Endothelial cell (in vitro differentiated cells): ENCODE measurements at places on chromosomes 3 and 15. TPM values are rescaled to one million over a fixed set of nuclear protein-coding genes. Genes with fewer than 3 reads are reported as not detected.

- no peak for DNase-seq
Observed at GRCh38 chr15:63933522-63933921, 99.8 kb upstream of the HERC1 start.

DNA sequence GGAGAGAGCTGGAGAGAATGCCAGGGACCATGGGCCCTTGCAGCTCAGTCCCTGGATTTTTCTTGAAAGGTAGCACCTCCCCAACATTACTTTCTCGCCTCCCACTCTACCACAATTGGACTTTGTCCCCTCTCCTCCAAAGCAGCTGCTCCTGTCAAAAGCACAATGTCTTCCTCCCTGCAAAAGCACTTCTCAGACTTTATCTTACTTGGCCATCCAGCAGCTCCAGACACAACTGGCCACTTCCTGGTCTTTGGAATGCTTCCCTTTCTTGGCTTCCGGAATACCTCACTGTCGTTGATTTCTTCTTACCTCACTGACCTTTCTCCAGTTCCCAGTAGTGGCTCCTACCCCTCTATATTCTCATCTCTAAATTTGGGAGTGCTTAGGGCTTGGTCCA lies 134.6 kb upstream of the PROK2 start:
- no peak for DNase-seq

DNA sequence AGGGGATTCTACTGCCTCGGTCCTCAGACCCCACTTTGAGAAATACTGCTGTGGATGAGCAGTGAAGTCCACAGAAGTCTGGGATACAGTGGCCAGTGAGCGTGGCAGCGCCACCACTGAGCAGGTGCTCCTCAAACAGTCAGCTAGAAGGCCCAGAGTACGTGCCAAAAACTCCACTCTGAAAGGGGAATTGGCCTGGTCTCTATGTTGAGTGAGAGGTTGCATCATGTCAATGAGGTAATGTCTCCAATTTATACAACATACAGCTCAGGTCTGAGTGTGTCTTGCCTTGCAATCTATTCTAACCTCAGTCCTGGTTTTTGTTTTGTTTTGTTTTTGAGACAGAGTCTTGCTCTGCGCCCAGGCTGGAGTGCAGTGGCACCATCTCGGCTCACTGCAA lies 53.3 kb upstream of the ETV5 start:
- no peak for DNase-seq

- no peak for DNase-seq
Observed at GRCh38 chr3:71090207-71090606, 493.3 kb downstream of the FOXP1 start.

- no peak for DNase-seq
Observed at GRCh38 chr3:140432229-140432669, 245.6 kb upstream of the TRIM42 start.

GRCh38 chr15:78937132-78937739 lies 7.6 kb downstream of the CTSH start:
- DNase-seq: peak; percentile 31

- DNase-seq: no peak
Observed at GRCh38 chr3:11592445-11593298, 51.0 kb downstream of the VGLL4 start.

DNA sequence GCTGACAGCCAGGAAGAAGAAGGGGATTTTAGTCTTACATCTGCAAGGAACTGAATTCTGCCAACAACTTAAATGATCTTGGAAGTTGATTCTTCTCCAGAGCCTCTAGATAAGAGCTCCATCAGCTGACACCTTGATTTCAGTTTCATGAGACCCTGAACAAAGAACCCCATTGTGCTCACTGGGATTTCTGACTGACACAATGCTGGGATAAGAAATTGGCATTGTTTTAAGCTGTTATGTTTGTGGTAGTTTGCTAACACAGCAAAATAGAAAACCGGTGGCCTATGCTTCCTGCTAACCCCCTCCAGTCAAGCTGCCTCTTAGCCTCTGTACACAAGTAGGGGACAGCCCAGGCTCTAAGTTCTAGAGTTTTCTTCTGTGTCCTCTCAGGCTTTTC lies 36.2 kb downstream of the MASP1 start:
- no peak for DNase-seq

GRCh38 chr3:52350416-52350815 lies 34.3 kb downstream of the DNAH1 start:
- DNase-seq: no peak

DNA sequence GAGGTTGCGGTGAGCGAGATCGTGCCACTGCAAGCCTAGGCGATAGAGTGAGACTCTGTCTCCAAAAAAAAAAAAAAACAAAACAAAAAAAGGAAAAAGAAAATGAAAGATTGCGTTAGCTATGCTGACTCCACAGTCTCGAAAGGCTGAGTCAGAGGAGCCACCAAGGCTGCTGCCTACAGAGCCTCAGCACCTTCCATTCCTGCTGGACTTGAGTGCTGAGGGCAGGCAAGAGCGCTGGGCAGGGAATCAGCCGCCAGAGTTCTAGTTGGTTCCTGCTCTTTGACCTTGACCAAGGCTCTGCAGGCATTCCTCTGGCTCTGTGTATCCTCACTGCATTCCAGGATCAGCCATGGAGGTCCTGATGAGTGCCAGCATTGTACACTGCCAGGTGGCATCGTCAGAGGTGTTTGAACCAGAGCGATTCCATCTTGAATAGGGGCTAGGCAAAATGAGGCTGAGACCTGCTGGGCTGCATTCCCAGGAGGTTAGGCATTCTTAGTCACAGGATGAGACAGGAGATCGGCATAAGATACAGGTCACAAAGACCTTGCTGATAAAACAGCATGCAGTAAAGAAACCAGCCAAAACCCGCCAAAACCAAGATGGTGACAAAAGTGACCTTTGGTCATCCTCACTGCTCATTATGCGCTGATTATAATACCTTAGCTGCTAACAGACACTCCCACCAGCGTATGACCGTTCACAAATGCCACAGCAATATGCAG lies 5.9 kb downstream of the MESP2 start:
- no peak for DNase-seq

GRCh38 chr3:42691816-42692666 lies 6.7 kb downstream of the KLHL40 start:
- DNase-seq: no peak

DNA sequence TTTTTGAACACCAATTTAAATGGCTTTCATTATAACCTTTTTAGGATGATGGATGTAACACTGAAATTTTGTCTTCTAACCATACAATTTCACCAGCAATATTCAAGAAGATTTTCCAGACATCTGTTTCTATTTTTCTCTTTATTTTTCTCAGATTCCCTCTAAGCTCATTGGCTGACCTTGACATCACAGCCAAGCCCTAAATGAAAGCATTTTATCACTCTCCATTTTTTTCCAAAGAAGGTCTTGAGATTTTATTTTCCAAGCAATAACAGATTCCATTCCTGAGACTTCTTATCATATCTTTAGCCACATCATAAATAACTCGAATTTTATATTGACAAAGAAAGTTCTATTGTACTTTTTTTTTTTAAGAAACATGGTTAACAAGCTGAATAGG lies 392.6 kb upstream of the THBS1 start:
- DNase-seq: no peak

DNA sequence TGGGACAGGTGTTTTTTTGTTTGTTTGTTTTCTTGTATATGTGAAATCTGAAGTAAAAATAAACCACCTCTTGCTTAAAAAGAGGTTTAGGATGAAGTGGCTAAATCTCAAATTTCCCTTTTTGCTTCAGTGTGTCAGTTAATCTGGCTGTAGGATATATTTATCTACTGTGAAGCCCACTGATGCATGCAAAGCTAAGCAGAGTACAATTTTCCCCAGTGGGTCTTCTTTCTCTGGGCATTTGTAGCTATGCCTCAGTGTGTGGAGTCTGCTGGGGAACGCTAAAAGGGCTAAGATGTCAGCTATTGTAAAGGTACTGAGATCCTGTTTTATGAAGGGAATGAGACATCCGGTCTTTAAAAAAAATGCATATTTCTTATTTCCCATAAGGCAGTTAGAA lies 190.6 kb downstream of the TCF12 start:
- DNase-seq: no peak

DNA sequence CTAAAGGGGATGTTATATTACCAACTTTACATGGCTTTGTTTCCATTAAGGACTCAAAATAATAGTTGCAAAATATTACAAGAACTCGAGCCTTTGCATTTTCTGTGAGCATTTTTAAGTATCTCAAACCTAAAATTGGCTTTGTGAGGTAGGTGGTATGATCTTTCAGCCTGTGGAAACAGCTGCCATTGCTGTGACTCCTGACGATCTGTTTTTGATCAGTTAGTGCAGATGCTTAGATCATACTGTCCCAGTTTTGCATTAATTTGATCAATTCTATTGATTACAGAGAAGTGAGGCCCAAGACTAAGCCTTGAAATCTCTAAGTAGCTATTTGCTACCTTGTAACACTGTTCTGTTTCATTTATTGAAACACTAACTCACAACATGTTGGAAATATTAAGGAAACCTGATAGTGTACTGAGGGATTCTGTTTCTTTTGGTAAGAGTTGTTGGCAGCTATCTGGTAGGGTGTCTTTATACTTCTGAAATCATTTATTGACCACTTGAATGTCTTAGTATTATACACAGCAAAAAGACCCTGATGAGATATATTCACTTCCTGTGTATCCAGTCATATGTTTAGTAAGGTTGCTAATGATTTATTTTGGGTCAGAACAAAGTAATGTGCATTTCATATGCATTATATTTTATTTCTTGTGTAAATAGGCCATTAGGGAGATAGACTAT lies 14.8 kb downstream of the SKIL start:
- no peak for DNase-seq

DNA sequence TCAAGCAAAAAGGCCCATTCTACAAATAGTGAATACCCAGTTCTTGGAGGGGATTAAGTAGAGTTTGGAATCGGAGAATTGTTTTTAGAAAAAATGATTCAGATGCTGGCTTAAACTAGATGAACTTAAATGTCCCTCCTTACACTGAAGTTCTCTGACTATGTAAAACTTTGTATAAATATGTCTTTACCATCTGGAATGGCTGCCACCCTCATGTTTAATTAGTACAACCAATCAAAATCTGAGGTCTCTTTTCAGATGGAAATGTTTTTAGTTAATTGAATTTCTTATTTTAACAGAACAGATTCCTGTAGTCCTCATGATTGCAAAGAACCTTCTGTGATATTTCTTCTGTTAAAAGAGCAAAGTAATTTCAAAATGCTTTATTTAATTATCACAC lies 94.8 kb downstream of the CADM2 start:
- no peak for DNase-seq

- DNase-seq: no peak
Observed at GRCh38 chr3:170222647-170223541, 670 bp downstream of the PRKCI start.

DNA sequence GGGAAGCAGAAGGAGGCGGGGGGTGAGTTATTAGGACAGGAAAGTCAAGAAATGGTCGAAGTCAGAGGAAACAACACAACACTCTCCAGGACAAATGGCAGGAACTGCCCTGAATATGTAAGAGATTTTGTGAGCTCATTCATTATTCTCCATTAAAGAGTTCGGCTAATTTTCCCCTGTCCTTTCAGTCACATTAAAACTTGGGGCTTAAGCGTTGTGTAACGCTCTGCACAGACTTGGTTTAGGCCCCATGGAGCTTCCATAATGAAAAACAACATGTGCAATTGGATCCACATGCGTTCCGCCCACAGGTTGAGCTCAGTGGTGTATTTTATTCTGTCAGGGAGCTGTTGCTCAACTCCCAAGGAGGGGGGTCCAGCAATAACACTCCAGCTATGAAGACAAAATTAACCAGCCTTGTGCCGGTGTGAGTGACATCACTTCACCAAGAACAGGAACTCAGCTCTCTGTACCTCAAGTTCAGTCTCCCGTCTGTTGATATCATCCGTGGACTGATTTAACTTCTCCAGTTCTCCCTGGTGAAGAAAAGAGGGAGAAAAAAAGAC lies 2.3 kb downstream of the SH3BP5 start:
- DNase-seq: no peak

GRCh38 chr3:171867981-171868380 lies 24.8 kb downstream of the TMEM212 start:
- DNase-seq: no peak

DNA sequence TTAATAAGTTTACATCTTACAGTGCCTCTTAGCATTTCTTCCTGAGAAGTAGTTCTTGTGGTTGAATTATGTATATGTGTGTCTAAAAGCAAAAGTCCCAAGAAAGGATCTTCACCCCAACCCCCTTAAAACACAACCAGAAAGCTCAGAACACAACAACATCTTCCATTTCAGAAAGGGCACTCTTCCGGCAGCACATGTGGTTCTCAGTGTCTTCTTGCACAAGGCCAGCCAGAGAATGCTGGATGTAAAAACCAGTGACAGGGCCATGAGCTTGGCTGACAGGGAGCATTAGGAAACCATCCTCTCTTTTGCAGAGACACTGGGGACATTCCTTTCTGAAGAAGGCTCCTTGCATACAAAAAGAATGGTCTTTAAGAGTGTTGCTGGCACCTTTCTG lies 45.0 kb downstream of the EEFSEC start:
- DNase-seq: no peak

GRCh38 chr3:180749322-180749721 lies 70.0 kb upstream of the CCDC39 start:
- no peak for DNase-seq

GRCh38 chr15:82146990-82147461 lies 101.2 kb upstream of the MEX3B start:
- no peak for DNase-seq

GRCh38 chr3:60610441-60611112 lies 640.7 kb downstream of the FHIT start:
- no peak for DNase-seq

DNA sequence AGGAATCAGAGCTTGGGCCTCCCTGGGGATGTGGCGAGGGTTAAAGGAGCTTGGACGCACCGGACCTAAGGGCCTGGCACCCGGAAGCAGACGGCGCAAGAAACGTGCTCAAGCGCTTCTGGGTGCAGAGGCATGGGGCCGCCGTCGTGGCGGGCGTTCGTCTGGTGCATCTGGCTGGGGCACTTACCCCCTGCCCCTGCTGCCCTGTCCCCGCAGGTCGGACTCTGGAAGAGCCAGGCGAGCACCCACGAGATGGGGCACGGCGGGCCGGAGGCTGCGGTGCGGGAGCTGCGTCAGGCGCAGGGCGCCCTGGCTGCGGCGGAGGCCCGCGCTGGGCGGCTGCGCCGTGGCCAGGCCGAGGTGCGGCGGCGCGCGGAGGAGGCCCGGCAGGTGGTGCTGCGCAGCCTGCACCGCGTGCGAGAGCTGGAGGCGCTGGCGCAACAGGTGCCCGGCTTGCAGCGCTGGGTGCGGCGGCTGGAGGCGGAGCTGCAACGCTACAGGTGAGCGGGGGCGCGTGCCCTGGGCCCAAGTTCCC lies 2.5 kb downstream of the EFCC1 start:
- peak; percentile 42 for DNase-seq

GRCh38 chr15:57189466-57189865 lies 186.8 kb upstream of the CGNL1 start:
- no peak for DNase-seq

Gene SH2D7
- total RNA-seq: not detected

Gene CKMT1A
- total RNA-seq: 9.4 TPM

Gene C3orf22
- total RNA-seq: not detected

Gene HLTF
- 15.9 TPM for total RNA-seq

Gene TMEM62
- total RNA-seq: 5.1 TPM

Gene SLC22A13
- 0.21 TPM for total RNA-seq

Gene GOLGA8S
- total RNA-seq: 0.28 TPM

Gene ZNF620
- 8.3 TPM for total RNA-seq

Gene ADPRH
- 5.1 TPM for total RNA-seq

Gene GOLGA8J
- total RNA-seq: not detected

Gene AGBL1
- 0.03 TPM for total RNA-seq

Gene COL6A5
- not detected for total RNA-seq

Gene GUCA1C
- total RNA-seq: not detected

Gene MITF
- 1.7 TPM for total RNA-seq

Gene ZMYND10
- total RNA-seq: not detected
